ENCODE measurements at places on chromosomes 7 and 10.

GRCh38 chr7:94576316-94576715, 66.7 kb downstream of the CASD1 start:
- DNase-seq: no peak

DNA sequence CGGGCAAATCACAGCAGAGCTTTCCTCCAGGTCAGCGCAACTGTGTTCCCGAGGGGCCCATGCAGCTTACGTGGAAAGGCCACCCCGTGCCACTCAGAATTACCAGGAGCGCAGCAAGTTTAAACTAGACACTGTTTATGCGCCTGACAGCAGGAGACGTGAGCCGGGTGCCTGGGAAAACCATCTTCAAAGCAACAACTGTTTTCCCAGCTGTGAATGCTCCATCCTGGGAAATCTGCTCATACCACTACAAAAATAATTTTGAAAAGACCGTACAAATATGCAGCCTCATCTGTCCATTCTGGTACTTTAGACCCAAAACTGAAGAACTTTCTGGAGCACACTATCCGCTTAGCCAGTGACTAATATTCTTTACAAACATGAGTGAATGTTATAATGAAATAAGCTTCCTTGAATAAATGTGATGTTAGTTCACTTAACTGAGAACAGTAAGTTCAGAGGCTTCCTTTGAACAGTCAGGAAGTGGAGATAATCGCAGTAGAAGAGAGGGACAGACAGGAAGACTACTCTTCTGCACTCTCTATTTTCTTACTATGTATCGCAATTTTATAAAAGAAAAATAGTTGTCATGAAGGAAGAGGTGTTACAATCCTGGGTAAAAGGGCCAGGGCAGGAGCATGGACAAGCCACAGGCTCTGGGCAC, 16.7 kb downstream of the GPER1 start:
- no peak for DNase-seq

GRCh38 chr7:52311886-52312285, 723.5 kb upstream of the POM121L12 start:
- no peak for DNase-seq

DNA sequence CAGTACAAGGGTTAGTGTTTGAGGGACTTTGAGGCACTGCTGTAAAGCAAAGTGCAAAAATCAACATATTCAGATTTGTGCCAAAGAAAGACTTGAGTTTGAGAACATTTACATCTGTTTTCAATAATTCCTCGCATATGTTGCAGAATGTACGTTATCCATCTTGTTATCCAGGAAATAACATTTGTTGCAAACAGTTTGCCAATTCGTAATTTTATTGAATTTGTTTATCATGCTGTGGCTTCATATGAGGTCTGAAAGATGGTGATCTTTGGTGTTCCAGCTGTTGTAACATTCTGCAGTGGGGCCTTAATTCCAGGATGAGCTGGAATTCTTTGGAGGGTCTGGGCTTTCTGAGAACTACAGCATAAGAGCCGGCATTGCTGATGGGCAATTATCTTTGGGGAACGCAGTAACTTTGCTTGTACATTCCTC, 396.2 kb downstream of the LRMDA start:
- no peak for DNase-seq

DNA sequence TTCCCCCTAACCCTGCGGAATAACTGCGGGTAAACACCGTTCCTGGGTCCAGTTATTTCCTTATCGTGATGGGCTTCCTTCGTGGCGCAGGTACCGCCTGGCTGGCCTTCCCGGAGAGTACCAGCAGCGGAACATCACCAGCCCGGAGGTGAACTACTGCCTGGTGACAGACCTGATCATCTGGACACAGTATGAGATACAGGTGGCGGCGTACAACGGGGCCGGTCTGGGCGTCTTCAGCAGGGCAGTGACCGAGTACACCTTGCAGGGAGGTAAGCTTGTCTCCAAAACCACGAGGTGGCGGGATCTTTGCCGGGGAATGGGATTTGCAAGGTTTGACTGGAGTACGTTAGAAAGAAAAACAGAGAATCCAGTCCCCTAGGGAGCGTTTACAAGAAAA, 665.0 kb upstream of the FOXK1 start:
- no peak for DNase-seq

Data from CD4-positive, alpha-beta T cell treated with Interleukin-2 at 100 ng/mL for 4 hours (primary cell).